Activated T-cell treated with anti-CD3 and anti-CD28 coated beads, Interleukin-2, amount 50 U/mL, for 48 hours (primary cell): ENCODE measurements at places on chromosomes 3 and 15.
A peak's percentile ranks its signal among the peaks of the same experiment; 100 is the strongest.

- DNase-seq: no peak
These were observed 89.3 kb downstream of the NR2E3 start for GRCh38 chr15:71899674-71900073.

DNA sequence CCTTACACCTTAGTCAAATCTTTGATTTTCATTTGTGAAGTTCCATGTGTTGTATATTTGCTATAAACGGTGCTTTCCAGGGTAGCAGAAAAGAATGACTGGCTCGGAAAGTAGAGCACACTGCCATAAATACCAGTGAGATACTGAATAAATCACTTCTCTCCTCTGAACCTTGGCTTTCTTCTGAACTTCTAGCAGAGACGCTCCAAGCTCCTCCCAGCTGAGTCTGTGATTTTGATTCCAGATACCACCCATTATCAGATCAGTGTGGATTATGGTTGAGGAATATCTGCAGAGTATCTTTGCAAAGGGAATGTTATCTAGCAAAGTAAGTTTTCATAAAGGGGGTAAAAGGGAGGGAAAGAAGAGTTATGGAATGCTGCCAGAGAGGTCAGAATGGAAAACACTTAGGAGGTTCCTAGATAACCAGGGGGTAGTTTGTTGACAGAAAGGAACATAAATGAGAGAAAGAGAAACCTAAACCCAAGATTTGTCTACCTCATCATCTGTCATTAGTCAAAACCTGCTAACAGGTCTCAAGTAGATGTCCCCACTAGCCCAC, 98.5 kb upstream of the PSMD6 start:
- no peak for DNase-seq

- DNase-seq: no peak
These were observed 48.5 kb upstream of the MCTP2 start for GRCh38 chr15:94182883-94183282.

GRCh38 chr15:82832601-82833361, 23.4 kb downstream of the WHAMM start:
- peak; percentile 55 for DNase-seq

- no peak for DNase-seq
These were observed 5.3 kb downstream of the PLA2G4F start for GRCh38 chr15:42151141-42151561.

GRCh38 chr3:156509189-156510174, 45.4 kb downstream of the SSR3 start:
- DNase-seq: no peak

GRCh38 chr3:101902041-101902440, 52.7 kb downstream of the NFKBIZ start:
- no peak for DNase-seq

- DNase-seq: no peak
These were observed 116.9 kb downstream of the CD47 start for GRCh38 chr3:107973961-107974360.

DNA sequence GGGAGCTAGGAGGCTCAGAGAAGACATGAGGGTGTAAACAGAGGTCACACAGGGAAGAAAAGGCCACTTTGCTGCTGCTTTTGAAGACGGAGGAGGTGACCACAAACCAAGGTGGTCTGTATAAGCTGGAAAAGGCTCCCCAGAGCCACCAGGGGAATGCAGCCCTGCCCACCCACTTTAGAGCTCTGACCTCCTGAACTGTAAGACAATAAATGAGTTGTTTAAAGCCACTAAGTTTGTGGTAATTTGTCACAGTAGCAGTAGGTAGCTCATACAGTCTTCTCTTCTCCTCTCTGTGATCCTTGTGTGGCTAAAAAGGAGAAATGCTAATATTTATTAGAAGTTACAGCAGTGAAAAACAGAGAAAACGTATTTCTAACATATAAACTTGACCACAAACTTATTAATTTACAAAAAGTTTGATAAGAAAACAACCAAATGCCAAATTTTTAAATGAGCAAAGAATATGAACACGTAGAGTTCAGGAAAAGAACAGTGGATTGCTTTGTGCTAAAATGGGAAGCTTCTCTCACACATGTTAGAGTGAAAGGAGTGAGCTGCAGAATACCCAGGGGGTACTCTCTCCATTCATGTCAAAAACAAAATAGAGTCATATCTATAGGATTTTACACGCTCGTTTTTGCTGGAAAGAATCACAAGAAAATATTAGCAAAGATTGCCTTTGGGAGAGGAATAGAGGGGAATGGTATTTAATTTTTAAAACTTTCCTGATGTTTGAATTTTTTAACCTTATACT, 71.0 kb downstream of the NOX5 start:
- DNase-seq: no peak

- no peak for DNase-seq
These were observed 1.6 kb downstream of the FAM174B start for GRCh38 chr15:92653836-92654539.

DNA sequence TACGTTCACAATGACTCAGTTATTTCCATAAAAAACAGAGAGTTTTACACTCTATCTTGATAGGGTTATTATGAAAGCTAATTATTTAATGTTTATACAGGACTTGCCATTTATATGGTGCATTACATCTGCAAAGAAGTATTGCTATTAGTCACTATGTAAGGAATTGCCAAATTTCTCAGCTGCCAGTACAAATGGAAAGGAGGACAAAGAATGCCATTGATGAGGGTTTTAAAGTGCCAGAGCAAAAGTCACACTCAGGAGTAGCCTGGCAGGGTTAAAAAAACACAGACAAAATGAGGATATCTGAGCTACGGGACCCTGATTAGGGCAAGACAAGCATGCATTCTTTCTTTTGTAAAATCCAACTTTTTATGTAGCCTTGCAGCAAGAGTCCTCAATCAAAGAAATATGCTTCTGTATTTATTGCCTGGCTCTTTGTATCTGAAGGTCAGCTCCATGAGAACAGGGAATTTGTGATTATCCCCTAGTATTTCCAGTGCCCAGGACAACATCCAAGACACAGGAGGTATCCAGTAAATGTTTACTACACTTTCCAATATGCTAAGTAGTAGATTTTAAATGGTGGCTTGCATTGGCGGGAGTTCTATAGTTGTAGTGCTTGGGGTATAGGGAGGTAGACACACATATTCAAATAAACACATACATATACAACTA, 1013.6 kb downstream of the ROBO1 start:
- DNase-seq: no peak

GRCh38 chr3:171890398-171890797, 47.2 kb downstream of the TMEM212 start:
- DNase-seq: peak; percentile 19

GRCh38 chr15:46654993-46655392, 1020.2 kb downstream of the SQOR start:
- DNase-seq: no peak

DNA sequence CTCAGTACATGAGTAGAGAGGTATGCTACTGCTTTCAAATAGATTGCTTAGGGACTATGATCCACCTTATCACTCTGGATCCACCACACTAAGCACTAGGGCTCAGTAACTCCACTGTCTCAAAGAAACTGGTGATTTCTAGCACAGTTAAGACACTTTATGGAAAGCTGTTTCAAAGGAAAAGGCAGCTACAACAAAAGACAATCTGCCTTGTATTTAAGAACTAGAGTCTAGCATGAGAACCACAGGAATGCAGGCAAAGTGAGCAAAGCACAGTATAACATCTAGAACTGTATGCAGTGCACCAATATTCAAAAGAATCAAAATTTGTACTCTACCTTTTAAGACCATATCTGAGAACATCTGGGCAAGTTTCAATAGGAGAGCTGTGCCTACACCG, 17.9 kb downstream of the TFRC start:
- no peak for DNase-seq

GRCh38 chr15:27574541-27575054, 524.5 kb downstream of the OCA2 start:
- DNase-seq: no peak

GRCh38 chr3:46129588-46130272, 78.4 kb downstream of the CCR1 start:
- DNase-seq: no peak

GRCh38 chr15:40238532-40239403, at the start of gene PAK6:
Gene PAK6, plus strand, starts transcription at chr15:40239063. Its CDS starts 25,723 bp downstream, at chr15:40264786.
- peak; percentile 62 for DNase-seq

- no peak for DNase-seq
These were observed 22.8 kb upstream of the NOX5 start for GRCh38 chr15:68991723-68992122.

DNA sequence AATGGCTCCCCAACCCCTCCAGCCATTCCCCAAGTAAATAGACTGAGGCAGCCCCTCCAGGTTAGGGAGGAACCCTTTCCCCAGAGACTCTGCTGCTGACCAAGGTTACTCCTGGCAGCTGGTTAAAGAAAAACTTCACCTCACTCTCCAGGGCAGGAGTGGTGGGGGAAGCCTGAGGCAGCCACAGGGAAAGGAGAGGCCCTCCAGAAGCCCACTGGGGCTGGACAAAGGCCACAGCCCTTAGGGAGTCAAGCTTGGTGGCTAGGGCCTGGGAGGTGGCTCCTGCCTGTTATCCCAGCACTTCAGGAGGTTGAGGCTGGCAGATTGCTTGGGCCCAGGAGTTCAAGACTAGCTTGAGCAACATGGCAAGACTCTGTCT, 923 bp downstream of the ACY1 start:
- no peak for DNase-seq

- DNase-seq: no peak
These were observed 200.7 kb upstream of the NSMCE3 start for GRCh38 chr15:29470311-29470710.
